T-helper 1 cell (primary cell): ENCODE measurements at places on chromosomes 6 and 20.

DNA sequence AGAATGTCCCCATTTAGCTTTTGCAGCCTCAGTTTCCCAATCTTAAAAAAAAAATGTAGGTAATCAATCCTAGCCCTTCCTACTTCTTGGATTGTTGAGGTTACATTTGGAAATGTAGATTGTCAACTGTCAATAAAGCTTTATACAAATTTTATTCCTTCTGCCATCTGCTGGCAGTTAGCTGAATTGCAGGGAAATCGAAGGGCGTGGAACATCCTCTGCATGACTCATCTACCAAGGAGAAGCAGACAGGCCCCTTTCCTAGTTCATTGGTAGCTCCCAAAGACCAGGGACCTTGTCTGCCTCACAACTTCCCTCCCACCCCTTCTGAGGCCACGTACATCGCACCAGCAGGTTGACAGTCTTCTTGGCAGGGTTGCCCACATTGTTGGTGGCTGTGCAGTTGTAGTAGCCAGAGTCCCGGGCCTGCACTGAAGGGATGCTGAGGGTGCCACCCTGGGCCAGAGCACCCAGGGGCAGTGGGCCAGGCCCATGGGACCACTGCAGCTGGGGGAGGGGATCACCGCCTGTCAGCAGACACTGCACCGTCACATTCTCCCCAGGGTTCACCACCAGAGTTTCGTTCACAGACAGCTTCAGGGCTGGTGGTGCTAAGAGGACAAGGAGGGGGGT is 43.6 kb downstream of the MDGA1 start:
- no peak for DNase-seq

DNA sequence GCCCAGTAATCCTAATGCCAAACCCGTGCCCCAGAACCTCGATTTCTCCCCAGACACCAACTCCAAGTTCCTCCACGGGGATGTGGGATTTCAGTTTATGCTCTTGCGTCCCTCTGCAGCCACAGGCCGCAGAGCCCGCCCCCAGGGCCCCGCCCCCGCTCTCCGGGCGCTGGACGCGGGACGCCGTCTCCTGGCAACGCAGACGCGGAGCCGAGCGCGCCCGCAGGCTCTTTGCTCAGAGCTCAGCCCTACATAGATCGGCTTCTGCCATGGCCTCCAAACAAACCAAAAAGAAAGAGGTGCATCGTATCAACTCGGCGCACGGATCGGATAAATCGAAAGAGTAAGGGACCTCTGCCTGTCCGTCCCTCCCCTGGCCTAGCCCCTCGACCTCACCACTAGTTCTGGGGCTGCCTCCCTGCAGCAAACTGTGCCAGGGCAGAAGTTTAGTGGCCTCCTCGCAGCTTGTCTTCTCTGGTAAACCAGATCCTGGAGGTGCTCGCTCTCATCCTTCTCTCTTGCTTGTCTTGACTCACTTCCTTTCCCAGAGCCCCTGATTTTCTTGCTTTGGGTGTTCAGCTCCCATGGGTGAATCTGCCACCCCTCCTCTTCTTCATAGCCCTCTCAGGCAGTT is at the start of gene ADGB:
ADGB (plus strand) TSS at position 201 of the 634 bp plus-strand sequence; CDS start at position 270, 69 bp downstream.
- no peak for DNase-seq

GRCh38 chr6:89597372-89597771 is 41.2 kb downstream of the LYRM2 start:
- no peak for DNase-seq

GRCh38 chr20:14707026-14707680 is 369.7 kb upstream of the FLRT3 start:
- DNase-seq: no peak

- no peak for DNase-seq
Observed at GRCh38 chr6:85015396-85015990, 251.1 kb upstream of the TBX18 start.

DNA sequence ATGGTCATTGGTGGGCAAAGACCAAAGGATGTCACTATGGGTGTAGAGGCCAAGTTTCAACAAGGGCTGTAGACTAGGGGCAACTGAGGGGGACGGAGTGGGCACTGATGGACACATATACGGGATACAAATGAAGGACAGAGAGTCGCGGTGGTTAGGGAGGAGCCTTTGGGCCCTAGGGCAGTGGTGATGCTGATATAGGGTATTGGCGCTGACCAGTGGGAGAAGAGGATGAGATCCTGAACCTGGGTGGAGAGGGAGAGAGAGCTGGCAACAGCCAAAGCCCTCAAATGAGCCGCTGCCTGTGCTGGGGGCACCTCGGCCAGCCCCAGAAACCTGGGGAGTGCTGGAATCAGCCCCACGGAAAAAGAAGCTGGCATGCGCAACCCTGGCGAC is 1.6 kb downstream of the CDH22 start:
- DNase-seq: no peak

DNA sequence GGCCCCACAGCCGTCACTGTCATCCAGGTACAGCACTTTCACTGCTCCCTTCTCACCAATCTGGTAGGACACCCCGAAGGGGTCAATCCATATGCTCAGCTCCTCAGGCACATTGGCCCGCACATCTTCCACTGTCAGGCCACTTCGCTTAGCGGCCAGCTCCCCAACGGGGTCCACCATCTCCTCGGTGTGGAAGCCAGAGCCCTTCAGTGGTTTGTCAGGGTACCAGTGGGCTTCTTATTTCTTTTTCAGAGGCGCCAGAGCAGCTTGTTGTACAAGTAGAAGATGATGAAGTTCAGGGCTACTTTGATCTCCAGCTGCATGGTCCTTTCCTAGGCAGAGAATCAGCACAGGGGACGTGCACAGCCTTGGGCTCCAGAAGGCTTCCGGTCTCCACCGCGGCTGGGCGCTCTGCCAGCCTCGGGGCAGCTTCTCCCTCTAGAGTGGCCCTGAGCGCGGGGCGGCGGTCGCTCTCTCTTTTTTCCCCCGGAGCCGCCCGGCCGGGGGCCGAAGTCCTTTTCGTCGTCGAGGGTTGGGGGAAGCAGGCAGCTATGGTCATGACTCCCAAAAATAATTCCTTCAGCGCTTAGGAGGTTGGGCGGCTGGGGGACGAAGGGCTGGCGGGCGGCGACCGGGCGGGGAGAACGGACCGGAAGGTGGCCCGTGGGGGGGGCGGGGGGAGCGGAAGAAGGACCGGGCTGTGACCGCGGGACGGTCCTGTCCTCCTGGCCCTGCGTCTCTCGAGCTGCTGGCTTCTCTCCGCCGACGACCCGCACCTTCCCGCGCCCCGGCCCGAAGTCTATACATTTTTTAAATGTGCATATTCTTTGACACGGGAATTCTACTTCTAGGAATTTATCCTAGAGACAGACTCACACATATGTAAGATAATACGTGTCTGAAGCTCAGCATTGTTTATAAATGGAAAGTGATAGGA is 6.5 kb upstream of the ZSCAN9 start:
- DNase-seq: no peak

- no peak for DNase-seq
Observed at GRCh38 chr6:89482126-89482525, 49.2 kb downstream of the ANKRD6 start.
